Activated CD4-positive, alpha-beta T cell treated with anti-CD3 and anti-CD28 coated beads for 24 hours (primary cell): ENCODE measurements at places on chromosomes 5 and 9.

GRCh38 chr5:55096182-55096581 lies 6.3 kb upstream of the GZMA start:
- DNase-seq, result no peak

DNA sequence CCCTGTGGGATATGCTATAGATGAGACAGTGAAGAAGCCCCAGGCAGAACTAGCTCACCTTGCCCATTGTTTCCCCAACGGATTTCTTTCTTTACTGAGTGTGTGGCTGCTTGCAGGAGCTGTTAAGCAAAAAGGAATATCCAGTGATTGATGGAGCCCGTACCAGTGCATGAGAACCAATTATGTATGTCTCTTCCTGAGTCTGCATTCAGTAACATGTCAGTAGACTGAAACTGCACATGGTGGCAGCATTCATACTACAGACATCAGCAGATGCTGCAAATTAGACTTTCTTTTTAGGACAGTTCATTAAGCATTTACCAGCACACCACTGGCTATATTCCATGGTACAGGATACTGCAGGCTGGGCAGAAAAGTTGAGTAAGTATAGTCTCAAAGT lies 90.3 kb upstream of the PLCXD3 start:
- DNase-seq, result no peak

DNA sequence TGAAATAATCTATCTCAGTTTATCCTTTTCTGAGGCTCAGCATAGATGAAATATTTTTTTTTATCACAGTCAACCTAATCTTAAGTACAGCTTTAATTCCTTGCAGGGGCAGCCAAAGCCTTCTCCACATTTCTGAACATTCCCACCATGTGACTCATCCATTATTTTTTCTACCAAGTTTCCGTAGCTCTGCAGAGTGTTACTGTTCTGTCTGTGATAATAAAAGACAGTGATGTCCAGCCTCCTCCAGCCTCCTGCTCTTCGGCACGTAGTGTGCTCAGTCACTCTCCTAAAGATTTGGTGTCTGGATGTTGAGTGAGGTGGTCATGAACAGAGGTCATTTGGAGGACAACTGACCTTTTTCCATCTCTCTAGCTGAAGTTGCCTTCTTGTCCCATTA lies 338.1 kb upstream of the ADAMTS16 start:
- DNase-seq, result no peak

GRCh38 chr9:79233542-79233941 lies 338.2 kb upstream of the TLE4 start:
- no peak for DNase-seq

- peak; percentile 24 for DNase-seq
Measured at GRCh38 chr5:59367791-59368394, 525.6 kb downstream of the PDE4D start.

DNA sequence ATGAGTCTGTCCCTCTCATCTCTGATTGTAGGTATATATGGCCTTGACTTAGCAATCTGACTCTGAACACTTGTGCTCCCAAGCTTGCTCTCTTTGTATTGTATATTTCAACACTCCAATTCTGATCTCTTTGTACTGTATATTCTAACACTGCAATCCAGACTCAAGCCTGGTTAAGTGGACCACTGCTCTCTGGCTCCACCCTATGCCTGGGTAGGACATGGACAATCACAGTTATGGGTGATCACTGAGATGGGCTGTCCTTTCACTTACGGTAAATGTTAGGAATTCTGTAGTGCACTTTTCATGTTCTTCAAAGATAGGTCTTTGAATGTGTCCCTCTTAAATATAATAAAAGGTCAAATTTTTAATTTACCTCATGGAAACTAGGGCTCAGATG lies 165.1 kb downstream of the TLR4 start:
- no peak for DNase-seq

DNA sequence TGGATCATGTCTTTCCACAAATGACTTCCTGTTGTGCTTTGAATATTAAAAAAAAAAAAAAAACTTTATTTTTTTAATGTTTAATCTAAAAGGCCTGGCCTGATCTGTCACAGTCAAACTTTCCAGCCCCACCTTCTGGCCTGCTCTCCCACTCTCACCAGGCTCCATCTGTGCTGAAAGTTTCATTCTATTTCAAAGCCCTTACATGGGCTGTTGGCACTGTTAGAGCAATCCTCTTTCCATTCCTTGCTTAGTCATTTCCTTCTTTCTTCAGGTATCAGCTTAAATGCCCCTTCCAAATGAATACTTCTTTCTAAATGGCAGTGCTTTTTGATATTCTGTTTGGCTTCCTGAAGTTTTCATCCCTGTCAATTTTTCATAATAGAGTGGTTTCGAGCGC lies 1104.8 kb upstream of the C9orf72 start:
- DNase-seq, result no peak

- DNase-seq, result no peak
Measured at GRCh38 chr9:23830929-23831730, 5.1 kb upstream of the ELAVL2 start.

DNA sequence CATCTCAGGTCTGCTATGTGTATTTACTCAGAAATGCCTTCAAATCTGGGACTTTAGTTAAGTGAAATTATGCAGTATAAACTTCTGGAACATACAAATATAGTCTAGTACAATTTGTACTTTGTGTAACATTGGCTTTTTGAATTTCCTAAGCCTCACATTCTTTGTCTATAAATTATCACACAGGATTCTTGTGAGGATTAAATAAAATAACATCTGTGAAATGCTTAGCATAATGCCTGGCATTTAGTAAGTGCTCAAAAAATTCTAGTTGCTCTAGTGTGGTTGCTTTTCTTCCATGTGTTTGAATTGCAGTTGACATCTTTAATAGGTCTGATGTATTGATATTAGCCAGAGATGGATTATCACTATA lies 2.6 kb downstream of the HMMR start:
- no peak for DNase-seq

DNA sequence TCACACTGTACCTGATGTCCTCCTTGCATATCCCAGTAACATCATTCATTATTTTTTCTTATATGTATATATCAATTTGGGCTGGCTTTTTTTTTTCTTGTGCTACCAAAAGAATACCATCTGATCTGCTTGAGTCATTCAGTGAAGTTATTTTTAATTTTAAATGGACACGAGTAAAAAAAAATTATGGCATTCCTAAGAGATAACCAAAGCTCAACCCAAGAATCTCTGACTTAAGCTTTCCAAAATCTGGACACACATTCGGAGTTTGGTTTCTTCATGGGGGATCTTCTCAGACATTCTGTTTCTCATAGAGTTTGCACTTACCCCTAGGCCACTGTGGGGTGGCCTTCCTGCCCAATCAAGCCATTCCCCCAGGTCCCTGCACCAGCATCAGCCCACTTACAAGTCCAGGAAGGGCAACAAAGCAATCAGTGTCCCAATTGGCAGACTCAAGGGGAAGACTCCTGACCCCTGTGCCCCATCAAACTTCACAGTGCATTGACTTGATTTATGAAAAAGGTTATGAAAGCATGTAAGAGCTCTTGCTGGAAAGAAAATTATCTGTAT lies 49.2 kb upstream of the SPDL1 start:
- no peak for DNase-seq

DNA sequence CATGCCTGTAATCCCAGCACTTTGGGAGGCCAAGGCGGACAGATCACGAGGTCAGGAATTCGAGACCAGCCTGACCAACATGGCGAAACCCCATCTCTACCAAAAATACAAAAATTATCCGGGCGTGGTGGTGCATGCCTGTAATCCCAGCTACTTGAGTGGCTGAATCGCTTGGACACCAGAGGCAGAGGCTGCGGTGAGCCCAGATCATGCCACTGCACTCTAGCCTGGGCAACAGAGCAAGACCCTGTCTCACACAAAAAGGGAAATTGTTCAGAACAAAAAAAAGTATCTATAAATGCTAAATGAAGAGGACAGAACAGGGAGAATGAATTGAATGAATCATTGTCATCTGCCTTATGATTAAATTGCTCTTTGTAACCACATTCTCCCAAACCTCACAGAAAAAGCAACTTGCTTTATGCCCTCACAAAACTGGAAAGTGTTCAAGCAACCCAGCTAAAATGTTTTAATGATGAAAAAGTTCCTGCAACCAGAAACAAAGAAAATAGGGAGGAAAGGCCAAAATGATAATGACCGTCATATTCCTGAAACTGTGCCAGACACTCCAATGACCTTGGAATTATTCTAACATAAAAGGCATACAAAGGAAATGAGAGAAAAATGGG lies 83.7 kb downstream of the SERINC5 start:
- no peak for DNase-seq

- peak; percentile 40 for DNase-seq
Measured at GRCh38 chr9:34437006-34437925, 21.1 kb downstream of the FAM219A start.

GRCh38 chr9:135835131-135835530 lies 72.2 kb downstream of the CAMSAP1 start:
- DNase-seq, result no peak

- no peak for DNase-seq
Measured at GRCh38 chr9:68980341-68980914, 33.5 kb downstream of the PRKACG start.

GRCh38 chr5:134662971-134663370 lies 14.4 kb downstream of the SEC24A start:
- no peak for DNase-seq

- DNase-seq, result no peak
Measured at GRCh38 chr5:78659714-78660113, 11.1 kb upstream of the LHFPL2 start.

DNA sequence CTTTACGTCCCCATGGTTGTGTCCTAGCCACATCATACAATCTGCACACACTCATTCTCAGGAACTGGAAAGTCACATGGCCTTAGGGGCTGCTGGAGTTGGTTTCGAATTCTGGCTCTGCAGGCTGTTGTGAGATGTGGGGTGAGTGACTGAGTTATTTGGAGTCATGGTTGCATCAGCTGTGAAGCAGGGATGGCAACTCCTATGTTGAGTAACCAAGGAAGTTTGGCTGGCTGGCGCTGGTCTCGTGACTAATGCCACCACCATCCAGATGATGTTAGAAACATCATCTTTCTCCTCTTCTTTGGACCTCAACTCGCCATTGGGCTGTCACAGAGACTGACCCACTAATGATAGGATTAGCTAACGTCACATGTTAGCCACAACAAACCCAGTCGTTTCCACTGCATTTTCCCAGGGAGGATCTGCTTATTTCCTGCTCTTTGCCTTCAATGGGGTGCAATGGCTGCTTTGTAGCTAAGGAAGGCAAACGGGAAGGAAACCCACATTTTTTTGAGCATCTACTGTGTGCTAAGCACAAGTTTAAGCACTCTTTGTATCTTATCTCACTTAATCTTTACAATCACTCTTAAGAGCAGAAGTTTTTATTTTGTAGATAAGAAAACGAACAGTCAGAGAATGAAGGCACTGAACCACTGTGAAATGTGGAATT lies 78.1 kb upstream of the UBTD2 start:
- no peak for DNase-seq

GRCh38 chr9:100066539-100066938 lies 32.3 kb downstream of the ERP44 start:
- DNase-seq, result no peak

GRCh38 chr5:128966846-128967245 lies 1.6 kb downstream of the SLC27A6 start:
- no peak for DNase-seq

- no peak for DNase-seq
Measured at GRCh38 chr5:98110791-98111190, 662.7 kb upstream of the RGMB start.

GRCh38 chr5:6535594-6535993 lies 86.9 kb downstream of the UBE2QL1 start:
- DNase-seq, result no peak

- DNase-seq, result no peak
Measured at GRCh38 chr5:149951138-149951749, 6.7 kb upstream of the PDE6A start.

DNA sequence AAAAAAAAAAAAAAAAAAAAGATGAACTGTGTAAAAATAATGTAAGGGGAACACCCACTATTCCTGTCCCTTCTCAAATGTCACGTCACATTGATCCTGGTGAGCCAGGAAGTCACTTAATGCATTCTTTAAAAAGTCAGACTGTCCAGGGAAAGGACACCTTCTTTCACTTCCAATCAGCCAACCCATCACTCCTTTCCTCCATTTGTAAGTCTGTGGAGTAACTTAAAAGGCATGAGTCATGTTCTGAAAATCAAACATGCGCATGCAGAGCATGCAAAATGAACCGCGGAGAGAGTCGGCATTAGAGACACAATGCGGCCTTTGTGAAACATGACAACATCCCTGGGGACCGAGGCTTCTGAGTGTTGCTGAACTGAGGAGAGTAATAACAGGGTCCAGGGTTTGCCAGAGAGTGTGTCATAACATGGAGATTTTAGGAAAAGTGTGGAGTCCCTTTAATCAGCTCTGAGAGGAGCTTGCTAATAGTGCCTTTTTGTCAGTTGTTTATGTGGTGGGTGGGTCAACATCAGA lies 77.6 kb upstream of the SEMA6A start:
- DNase-seq, result no peak
